NCI-H187 (cell line): ENCODE measurements at places on chromosomes 7 and 10.

- peak; percentile 53 for DNase-seq
Observed at GRCh38 chr7:141418066-141418465, 133.1 kb upstream of the AGK start.

GRCh38 chr7:66500087-66500486 is 128.6 kb upstream of the KCTD7 start:
- no peak for DNase-seq

- no peak for DNase-seq
Observed at GRCh38 chr10:76190634-76191270, 759.3 kb downstream of the LRMDA start.

GRCh38 chr7:117791877-117792780 is 81.1 kb downstream of the CTTNBP2 start:
- DNase-seq, result no peak

DNA sequence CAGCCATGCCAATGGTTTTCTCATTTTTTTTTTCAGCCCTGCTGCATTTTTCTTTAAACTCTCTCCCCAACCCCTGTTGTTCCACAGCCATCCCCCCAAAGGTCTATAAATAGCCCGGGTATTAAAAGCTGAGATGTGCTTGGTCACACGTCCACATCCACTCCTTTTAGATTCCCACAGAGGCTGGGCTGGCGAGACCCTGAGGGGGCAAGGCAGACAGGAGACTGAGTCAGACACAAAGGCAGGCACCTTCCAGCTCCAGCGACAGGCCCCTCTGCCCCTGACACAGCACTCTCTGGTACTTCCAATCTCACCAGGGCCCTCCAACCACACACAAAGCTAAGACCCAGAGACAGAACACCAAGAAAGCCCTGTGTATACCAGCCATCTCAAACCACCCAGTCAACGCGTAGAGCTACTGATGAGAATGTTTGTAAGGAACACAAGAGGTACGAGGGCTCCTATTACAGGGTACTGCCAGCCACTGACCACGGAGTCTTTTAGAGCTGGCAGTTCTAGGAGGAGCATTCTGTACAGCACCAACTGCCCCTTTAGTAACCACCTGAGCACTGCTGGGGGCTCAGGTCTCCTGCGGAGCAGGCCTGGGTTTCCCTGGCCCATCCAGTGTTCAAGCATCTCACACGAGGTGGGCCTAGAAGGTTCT is 64.2 kb upstream of the DDC start:
- DNase-seq, result no peak

- peak; percentile 20 for DNase-seq
Observed at GRCh38 chr10:113958631-113959382, 84.9 kb upstream of the ADRB1 start.

- DNase-seq, result no peak
Observed at GRCh38 chr7:112205343-112206237, 609 bp downstream of the DOCK4 start.

DNA sequence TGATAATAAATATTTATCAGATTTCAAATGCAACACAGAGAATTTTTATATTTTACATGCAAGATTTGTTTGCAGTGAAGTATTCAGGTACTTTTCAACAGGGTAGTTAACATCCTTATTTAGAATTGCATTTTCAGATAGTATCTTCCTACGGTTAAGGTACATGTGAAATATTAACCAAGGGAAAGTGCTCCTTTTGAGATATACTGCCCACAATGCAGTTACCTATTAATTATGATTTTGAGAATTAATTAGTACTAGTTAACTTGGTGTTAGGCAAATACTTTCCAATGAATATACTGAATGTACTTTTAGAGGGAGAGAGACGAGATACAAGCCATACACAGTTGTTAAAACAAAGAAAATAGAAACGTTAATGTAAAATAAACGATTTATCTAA is 206.2 kb upstream of the YAE1 start:
- no peak for DNase-seq

- DNase-seq, result no peak
Observed at GRCh38 chr10:108427146-108427545, 1262.6 kb upstream of the SORCS1 start.

DNA sequence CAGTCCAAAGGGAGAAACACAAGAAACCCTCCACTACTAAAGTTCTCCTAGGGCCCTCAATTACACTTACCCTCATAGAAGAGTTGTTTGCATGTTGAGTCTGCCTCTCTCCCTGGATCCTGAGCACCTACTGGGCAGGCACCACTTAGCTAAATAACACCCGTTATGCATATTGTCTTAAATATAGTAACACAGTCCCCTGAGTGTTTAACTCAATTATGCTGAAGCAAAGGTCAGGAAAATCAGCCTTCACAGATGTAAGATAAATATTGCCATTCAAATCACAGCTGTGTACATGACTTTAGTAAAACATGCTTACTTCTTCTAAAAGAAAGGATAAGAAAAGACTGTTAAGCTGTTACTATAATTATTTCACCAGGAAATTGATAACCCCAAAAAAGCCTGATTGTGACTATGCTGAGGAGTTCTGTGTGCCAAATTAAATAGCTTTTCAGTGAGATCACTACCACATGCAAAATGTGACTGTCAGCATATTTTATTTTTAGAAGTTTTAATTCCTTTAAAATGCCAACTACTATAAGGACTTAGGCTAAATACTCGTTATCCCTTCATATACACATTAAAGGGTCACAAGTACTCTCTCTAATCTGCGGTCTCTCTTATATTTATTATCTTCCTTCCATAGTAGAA is 733.9 kb upstream of the PHF14 start:
- no peak for DNase-seq

DNA sequence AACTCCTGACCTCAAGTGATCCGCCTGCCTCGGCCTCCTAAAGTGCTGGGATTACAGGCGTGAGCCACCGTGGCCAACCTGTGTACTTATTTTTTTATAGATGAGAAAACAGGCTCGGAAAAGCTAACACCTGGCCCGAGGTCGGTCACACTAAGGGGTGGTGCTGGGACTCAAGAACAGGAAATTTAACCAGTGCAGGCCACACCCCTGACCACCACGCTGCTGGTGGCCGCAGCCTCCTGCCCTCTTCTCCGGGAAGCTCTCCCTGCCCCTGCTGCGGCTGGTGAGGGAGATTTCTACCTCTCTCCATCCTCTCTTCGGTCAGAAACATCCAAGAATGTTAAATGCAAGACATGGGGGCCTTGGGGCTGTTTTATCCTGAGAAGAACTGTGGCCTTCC is 63.2 kb downstream of the TNRC18 start:
- DNase-seq, result no peak

DNA sequence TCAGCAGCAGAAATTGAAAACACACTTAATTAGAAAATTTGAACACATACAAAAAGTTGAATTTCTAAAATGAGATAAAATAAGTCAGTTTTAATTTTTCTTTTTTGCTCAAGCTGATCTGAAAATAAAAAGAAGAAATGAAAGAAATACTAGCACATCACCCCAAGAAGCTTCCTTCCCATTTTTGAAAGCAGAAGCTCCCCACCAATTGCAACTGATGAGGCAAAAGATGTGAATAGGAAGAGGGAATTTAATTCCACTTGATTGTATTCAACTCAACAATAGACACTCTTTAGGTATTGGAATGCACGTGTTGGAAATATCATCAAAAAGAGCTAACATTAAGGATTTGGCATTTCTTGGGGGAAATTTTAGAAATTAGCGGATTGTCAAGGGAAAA is 175.8 kb downstream of the TRIL start:
- no peak for DNase-seq

DNA sequence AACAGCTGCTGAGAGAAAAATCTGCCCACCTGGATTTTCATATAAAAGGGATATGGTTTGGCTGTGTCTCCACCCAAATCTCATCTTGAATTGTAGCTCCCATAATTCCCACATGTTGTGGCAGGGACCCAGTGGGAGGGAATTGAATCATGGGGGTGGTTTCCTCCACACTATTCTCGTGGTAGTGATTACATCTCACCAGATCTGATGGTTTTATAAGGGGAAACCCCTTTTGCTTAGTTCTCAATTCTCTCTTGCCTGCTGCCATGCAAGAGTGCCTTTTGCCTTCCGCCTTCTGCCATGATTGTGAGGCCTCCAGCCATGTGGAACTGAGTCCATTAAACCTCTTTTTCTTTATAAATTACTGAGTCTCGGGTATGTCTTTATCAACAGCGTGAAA is 20.8 kb upstream of the MKI67 start:
- DNase-seq, result no peak

DNA sequence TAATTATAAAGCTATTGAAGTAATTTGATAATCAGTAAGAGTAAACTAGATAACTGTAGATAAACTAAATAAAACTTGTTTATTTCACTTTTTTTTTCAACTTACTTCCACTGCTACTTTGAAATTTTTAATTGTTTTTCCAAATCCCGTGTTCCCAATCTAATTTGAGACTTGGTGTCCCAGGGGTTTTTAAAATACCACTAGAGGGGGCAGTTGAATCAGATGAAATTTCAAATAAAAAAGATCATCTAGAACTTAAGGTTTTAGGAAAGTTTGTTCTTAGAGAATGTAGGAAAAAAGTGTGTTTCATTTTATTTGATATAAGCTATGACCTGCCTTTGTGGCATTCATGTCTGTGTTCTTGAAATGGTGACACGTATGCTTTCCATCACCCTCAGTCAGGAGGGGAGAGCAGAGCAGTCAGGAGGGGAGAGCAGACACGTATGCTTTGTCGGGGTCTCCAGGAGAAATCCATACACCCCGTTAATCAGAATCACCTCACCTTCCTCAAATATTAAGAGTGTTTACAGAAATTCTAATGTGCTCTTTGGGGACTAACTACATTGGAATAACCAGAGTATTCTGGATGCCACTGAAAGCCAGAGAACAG is 49.9 kb downstream of the C10orf67 start:
- no peak for DNase-seq

DNA sequence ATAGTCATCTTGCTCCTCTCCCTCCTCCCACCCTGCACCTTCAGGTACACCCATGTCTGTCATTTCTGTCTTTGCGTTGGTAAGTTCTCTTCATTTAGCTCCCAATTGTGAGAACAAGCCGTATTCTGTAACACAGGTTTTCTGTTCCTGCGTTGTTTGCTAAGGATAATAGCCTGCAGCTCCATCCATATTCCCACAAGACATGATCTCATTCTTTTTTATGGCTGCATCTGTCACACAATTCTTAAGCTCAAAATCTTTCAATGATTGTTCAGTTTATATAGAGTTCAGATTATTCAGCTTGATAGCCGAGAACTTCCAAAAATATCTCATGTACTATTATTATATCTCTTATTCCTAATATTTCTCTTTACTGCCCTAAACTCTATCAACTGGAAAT is 16.0 kb upstream of the TMEM168 start:
- DNase-seq, result no peak

DNA sequence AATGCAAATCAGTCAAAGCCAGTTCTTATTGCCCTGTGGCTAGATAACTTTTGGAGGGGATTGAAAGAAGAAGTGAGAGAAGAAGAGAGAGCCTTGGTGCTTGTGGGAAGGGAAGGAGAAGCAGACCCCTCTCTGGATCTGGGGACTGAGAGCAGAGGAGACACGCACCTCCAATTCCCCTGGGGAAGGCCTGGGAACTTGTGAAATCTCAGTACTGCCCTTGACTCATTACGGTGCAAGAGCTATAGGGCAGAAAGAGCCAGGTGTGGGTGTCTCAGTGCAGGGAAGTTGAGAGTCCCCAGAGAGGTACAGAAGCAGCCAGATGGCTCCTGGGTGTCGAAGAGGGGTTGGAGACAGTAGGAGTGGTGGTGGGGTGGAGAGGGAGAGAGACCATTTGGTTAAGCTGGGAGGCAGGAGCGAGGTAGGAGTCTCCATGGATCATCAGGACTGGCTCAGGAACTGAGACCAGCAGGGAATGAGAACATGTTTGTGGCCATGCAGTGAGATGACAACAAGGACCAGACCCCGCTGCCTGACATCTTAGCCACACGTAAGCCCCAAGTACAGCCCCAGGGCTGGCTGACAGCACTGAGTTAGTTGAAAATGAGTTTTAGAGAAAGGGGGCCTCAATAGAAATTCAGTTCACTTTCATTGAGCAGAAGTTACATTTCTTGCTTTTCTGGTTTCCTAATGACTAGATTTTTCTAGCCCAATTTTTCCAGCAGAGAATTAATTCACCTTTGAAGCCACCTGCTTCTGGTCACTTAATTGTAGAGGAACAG is 238.2 kb downstream of the BUB3 start:
- no peak for DNase-seq

DNA sequence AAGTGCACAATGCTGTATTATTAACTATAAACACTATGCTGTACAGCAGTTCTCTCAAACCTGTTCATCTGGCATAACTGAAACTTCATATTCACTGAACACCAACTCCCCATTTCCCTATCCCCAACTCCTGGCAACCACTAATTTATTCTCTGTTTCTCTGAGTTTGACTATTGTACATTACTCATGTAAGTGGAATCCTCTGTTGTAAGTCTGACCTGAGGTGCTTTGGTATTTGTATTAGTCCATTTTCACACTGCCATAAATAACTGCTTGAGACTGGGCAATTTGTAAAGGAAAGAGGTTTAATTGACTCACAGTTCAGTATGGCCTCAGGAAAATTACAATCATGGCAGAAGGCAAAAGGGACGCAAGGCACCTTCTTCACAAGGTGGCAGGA is 266.3 kb downstream of the PPP1R3A start:
- no peak for DNase-seq

GRCh38 chr7:19916046-19916445 is 142.6 kb upstream of the TMEM196 start:
- no peak for DNase-seq

- no peak for DNase-seq
Observed at GRCh38 chr10:17816199-17816598, 7.1 kb downstream of the MRC1 start.

DNA sequence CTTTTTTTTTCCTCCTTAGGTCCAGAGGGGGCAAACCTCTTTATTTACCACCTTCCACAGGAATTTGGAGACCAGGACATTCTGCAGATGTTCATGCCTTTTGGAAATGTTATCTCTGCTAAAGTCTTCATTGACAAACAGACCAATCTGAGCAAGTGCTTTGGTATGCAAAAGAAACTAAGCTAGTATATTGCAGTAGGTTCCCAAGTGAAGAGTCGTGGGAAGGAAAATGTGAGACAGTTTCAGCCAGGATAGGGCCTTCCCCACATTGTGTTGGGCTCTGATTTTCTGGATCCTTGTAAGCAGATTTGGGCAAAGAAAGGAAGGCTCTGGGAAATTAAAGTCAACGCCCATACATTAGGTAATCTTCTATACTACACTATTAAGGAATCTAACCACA is 285.6 kb downstream of the USP6NL start:
- DNase-seq, result no peak

GRCh38 chr10:42646687-42647640 is 8.6 kb upstream of the ZNF33B start:
- DNase-seq, result no peak

DNA sequence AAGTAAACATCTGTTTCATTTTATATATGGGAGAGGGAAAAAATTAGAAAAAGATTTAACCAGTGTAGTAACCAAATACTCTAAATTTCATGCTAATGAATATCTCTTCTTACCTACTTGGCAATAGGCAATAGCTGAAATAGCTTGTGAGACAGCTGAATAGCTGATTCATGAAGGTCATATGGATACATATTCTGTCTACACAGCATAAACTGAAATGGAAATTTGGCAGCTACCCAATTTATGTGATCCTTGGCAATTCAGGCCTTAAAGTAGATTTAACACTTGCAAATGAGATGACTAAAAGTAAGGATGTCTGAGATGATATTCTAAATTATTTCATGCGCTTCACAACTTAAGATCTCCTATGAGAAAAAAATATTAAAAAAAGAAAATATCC is 261.2 kb upstream of the SEMA3A start:
- no peak for DNase-seq
